ENCODE measurements at places on chromosomes 5 and 9.

GRCh38 chr9:137515338-137515724, 34.9 kb downstream of the PNPLA7 start:
- no peak for DNase-seq

GRCh38 chr5:61966997-61967396, 339.0 kb upstream of the KIF2A start:
- no peak for DNase-seq

DNA sequence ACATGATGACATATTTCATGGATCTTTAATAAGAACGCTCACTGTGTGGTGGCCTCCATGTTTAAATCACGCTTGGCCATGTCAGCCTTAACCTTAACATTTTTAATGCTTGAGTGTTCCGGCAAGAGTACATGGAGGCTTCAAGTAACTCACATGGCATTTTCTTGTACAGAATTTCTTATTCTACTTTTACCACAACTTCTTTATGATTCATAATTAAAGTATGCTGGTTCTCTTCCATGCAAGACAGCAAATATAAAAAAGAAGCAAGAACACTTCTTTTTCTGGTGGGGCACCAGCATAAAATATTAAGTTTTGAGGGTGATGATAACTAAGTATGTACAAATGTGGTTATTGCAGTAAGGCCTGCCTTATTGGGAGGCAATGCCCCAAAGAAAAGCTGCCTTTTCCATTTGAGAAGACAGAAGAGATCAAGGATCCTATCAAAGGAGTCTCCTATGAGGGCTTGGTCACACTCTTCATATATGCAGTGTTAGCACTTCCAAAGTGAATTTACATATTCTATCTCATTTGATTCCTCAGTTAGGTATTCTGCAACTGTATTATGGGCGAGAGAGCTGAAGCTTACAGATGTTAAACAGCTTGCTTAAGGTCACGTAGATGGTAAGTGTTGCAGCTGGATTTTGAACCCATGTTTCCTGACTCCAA, 382.7 kb upstream of the MEF2C start:
- no peak for DNase-seq

- no peak for DNase-seq
These were observed 143.5 kb downstream of the OLFM1 start for GRCh38 chr9:135230817-135231520.

DNA sequence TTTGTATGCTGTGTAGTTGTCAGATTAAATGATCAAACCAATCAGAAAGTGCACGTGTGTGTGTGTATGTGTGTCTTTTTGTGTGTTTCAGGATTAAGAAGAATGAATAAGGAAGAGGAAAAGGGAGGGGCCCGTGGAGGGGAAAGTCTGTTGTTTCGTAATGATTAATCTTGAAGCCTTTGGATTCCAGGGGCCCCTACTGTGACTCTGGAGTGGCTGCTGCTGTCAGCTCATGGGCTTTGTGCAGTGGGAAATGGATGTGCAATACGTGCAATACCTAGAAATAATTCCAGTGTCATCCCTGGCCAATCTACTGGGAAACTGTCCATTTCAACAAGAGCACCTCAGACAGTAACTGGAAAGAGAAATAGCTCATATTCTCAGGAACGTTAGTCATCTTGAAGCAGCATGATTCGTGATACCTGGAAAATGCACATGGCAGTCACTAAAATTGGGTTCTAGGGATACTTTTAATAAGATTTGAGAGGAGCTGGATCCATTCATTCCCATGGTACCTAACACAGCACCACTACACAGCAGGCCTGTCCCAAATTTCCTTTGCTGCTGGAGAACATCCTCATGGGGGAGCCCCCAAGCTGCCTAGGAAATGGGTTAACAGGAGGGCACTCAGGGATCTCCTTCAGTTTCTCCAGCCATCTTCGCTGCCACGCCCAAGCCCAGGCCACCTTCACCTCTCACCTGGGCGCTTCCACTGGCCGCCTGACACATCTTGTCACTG, 186.3 kb downstream of the NR3C1 start:
- no peak for DNase-seq
